ENCODE measurements at places on chromosomes 1 and 21. TPM values are rescaled to one million over a fixed set of nuclear protein-coding genes. Genes with fewer than 3 reads are reported as not detected.

HNRNPCL2 gene
- total RNA-seq: not detected

PHF13 gene
- total RNA-seq: 18.0 TPM

DNA sequence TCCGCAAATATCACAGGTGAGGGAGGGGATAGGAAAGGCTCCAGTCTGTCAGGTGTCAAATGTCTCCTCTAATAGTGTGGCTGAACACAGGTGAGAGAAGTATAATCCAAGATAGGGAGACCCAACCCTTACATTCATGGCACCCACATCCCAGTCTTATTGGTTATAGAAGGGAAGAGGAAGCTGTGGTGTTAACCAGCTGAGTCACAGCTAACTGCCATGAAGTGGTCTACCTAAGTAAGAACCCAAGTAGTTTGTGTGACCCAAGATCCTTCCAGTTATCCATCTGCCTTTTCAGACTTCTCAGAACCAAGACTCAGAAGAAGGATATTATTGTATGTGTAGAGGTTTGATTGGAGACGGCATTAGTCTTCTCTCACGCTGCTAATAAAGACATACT is 37.1 kb downstream of the DDAH1 start:
- DNase-seq: no peak

TRAF5 gene
- 11.8 TPM for total RNA-seq

OR10J1 gene
- not detected for total RNA-seq

- no peak for DNase-seq
These were observed 463.0 kb downstream of the DSCAM start for GRCh38 chr21:40383951-40384350.

All from SJSA1 (cell line).